ENCODE measurements at places on chromosomes 16 and 17.

GRCh38 chr17:58758890-58759289 is 3.2 kb downstream of the PPM1E start:
- no peak for DNase-seq

DNA sequence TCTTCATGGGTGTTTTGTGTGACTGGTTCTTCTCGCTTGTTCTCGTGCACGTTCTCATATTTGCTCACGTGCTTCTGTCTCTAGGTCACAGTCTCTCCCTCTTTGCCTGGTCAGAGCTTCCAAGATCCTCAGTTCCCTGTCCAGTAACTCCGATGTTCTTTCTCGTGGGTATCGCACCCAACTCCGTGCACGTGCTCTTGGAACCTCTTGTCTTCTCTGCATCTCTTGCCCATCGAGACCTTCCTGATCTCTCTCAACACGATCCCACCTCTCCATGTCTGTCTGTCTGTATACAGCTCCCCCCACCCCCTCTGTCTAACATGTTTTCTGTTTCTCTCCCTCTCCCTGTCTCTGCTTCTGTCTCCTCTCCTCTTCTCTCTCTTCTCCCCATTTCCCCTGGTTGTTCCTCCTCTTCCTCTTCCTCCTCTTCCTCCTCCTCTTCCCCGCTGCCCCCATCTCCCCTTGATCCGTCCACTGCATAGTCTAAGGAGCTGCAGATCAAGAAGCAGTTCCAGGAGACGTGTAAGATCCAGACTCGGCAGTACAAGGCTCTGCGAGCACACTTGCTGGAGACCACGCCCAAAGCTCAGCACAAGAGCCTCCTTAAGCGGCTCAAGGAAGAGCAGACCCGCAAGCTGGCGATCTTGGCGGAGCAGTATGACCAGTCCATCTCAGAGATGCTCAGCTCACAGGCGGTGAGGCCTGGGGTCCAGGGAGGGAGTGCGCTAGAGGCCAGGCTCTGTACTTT is 6.1 kb downstream of the HIRIP3 start:
- DNase-seq = no peak

DNA sequence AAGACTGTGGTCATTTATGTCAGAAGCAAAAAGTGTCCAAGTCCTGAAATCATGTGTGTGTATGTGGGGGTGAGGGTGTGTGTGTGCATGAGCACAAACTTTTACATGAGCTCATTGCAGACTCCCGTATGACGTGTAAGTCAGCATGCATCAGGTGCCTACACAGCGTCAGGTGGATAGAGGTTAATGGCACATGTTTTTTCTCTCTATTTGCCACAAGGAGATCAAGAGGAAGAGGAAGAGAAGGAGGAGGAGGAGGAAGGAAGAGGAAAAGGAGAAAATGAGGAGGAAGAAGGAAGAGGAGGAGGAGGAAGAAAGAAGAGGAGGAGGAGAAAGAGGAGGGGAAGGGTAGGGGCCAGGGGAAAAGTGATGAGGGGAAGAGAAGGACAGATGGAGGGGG is 178.0 kb upstream of the DYNLRB2 start:
- no peak for DNase-seq

GRCh38 chr16:82955741-82956348 is 329.1 kb downstream of the CDH13 start:
- no peak for DNase-seq

GRCh38 chr17:43769859-43770258 is 8.9 kb downstream of the DUSP3 start:
- DNase-seq = no peak

DNA sequence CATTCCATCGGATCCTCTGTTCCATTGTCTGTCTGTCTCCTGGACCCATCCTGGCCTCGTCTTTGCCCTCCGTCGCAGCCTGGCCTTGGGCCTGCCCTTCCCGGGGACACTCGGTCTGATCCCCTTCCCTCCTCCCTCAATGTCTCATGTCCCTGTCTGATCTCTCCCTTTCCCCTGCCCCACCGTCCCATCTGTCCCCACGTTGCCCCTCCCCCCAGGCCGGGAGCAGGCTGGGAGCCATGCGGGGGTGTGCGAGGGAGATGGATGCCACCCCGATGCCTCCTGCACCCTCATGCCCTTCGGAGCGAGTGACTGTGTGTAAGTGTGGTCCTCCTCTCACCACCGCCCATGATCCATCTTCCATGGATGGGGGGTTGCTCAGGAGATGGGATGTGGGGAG is 5.3 kb upstream of the ATP2A1 start:
- no peak for DNase-seq

DNA sequence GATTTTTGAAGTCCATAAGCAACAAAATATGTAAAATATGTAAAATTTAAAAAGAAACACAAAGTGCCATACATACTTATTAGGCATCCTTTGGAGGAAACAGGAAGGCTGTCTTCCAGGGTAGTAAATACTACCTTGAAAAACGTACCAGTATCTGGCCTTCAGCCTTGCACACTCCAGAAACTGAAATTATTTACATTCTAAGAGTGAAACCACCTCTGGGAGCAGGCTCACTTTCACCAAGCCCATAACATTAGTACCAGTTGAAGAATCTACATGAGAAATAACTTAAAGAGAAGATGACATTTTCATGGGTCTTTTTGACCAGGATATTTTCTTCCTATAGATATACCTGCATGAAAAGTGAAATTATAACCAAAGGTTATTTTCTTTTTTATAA is 6.4 kb downstream of the KRTAP9-1 start:
- no peak for DNase-seq

GRCh38 chr16:86443508-86444147 is 66.7 kb upstream of the FOXF1 start:
- no peak for DNase-seq

DNA sequence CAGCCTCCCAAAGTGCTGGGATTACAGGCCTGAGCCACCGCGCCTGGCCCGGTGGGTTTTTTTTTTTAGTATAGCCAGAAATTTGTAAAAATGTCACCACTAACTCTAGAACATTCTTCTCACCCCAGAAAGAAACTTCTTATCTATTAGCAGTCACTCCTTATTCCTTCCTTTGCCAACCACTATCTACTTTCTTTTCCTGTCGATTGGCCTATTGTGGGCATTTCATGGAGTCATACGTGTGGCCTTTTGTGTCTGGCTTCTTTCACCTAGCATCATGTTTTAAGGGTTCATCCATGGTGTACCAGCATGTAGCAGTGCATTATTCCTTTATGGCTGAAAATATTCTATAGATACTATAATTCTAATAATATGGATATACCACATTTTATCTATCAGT is 3.6 kb downstream of the CYB5D2 start:
- DNase-seq = no peak

GRCh38 chr17:78383725-78384471 is 5.4 kb downstream of the PGS1 start:
- peak; percentile 40 for DNase-seq

DNA sequence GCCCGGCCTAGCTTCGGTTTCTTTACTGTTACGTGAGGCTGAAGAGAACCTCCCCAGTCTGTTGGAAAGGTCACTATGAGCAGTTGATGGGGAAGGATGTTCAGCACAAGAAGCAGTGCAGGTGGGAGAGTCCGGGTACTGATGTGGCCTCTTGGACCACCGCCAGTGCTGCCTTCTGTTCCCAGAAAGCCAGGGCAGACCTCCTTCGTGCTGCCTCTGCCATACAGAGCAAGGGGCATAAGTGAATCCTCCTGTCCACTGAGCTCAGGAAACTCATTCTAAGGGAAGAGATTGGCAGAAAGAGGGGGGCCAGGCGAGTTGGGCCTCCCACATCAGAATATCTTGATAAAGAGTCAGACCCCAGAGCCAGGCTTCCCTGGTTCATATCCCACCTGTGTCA is 3.7 kb downstream of the PPP4C start:
- DNase-seq = no peak

DNA sequence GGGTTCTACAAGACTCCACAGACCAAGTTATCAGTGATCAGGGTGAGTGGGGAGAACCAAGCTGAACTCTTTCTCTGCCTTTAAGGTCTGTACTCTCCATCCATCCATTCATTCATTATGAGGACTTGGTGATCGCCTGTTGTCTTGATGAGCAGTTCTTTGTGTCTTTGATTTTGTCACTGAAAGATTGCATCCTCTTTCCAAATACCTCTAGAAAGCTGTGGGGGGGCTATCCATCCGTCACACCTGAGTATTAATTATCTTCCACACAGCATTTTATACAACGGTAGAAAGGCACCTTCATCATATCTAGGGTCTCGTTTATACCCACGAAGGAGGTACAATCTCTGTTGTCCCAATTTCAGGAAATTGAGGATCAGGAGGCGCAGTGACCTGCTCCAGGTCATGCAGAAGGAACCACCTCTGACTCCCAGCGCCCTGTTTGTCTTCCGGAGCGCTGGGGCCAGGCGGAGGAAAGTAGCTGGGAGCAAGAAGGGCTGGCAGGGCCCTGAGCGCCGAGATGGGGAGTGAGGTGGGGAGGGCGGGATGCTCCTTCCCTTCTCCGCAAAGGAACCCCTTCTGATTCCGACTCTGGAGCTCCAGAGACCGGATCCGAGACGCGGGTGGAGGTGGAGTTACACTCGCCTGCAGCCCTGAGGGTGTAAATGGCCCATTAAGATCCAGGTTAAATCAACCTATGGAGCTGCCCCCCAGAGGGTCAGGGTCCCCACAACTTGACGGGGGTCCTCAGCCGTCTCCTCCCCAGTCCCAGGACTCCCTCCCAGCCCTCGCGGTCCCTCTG is 605 bp upstream of the ABAT start:
- no peak for DNase-seq

- no peak for DNase-seq
Observed at GRCh38 chr17:64056269-64057005, 36.0 kb upstream of the ICAM2 start.

GRCh38 chr16:57358527-57359095 is at the start of gene CCL22:
CCL22 (plus strand) TSS chr16:57358783; CDS start chr16:57358817, 34 bp downstream.
- DNase-seq = no peak

GRCh38 chr17:8685381-8685780 is 54.9 kb upstream of the MYH10 start:
- DNase-seq = no peak

DNA sequence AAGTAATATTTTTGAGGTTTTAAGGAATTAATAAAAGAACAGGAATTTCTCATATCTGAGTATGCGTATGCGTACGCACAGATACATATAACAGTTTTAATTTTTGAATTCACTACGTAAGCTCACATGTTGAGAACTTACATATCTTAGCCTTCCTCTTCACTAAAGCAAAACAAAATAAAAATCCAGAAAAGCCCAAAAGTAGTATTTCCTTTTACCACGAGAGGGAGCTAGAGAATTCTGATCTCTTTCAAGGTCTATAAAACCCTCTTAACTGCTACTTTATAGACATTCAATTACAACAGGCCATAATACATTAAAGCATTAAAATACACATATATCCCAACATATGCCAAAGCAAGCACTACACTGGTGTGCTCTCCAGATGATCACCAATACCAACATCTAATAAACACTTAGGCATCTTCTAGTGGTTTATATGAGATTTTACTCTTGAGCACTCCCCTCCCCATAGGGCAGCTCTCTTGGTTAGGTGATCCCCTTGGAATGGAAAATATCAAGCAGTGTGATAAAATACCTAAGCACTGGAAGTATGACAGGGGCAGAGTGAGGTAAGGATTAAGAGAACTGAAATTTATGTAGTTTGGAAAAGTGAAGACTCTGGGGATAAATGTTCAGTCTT is 94.0 kb downstream of the SKAP1 start:
- no peak for DNase-seq

DNA sequence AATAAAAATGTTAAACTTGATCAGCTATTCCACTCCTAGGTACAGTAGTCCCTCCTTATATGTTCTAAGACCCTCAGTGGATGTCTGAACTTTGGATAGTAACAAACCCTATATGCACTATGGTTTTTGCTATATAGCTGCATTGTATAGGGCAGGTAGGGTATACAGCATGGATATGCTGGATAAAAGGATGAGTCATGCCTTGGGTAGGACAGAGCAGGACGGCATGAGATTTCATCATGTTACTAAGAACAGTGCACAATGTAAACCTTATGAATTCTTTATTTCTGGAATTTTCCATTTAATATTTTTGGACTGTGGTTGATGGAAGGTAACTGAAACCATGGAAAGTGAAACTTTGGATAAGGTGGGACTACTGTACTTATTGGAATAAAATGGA is 235.1 kb downstream of the CEP112 start:
- DNase-seq = no peak

GRCh38 chr17:48559840-48560817 is 15.2 kb upstream of the HOXB2 start:
- DNase-seq = no peak

GRCh38 chr16:11109566-11109965 is 146.4 kb downstream of the SOCS1 start:
- no peak for DNase-seq

DNA sequence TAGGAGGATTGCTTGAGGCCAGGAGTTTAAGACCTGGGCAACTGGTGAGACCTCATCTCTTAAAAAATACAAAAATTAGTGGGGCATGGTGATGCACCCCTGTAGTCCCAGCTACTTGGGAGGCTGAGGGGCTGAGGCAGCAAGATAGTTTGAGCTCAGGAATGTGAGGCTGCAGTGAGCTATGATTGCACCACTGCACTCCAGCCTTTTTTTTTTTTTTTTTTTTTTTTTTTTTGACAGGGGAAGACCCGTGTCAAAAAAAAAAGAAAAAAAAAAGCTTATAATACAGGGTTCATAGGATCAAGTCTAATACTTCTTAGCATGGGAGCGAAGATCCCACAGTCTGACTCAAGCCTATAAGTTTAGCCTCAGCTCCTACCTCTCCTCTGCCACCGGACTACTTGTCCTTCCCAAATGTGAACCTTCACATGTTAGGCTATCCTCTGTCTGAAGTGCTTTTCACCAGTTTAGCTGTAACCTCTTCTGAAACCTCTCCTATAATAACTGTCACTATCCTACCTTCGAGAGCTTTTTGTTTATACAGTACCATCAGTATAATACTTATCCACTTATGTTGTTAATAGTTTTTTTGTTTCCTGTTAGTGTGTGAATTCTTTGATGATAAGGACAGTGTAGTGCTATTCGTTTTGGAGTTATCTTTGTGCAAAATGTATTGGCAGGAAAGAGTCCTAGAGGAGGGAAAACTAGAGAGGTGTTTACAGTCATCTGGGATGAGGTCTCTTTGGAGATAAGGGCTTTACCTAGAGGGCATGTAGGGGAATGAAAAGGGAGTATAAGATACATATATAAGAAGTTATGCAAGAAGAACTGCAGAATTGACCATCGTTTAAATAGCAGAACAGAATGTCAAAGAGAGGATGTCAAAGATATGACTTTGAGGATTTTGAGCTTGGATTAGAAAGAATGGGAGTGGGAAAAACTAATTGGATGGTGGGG is 15.5 kb downstream of the CPD start:
- DNase-seq = no peak

GRCh38 chr17:49787884-49788477 is 500 bp upstream of the KAT7 start:
- DNase-seq = no peak

GRCh38 chr17:2703181-2703580 is 8.4 kb downstream of the CLUH start:
- DNase-seq = no peak
